ENCODE measurements at places on chromosomes 2 and 18.

GRCh38 chr2:12361506-12361905 lies 355.2 kb upstream of the TRIB2 start:
- no peak for DNase-seq

DNA sequence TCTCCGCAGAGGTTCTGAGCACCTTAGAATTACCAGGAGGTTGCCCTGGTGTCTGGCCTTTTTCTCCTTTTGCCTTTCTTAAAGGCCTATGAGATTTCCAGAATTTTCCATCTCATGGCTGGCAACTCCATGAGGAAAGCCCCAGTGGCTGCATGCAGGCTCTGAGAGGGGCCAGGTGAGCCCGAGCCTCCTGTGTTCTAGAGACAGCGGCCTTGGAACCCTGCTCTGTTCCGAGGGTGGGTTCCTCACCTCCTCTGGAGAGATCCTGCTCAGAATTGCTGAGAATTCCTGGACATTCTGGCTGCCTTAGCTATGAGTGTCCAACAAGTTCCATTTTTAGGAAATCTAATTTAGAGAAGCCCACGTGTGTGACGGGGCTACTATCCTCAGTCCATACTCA lies 35.7 kb upstream of the HPCAL1 start:
- DNase-seq: peak; percentile 28

DNA sequence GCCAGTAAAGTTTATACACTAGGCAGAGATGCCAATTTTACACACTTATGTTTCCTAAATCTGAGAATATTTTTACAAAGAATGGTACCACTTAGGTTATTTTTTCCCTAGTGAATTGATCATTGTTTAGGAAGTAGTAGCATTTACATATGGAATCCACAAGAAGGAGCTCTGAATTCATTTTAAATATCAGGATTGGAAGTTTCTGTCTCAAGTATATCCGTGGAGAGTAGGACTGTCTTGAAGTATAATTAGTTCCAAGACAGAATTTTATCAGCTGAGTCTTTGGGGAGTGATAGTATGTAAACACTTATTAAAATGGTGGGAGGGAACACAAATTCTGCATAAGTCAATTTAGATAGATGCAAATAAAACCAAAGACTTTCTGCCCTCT lies 82.3 kb upstream of the FAM98A start:
- DNase-seq: no peak

DNA sequence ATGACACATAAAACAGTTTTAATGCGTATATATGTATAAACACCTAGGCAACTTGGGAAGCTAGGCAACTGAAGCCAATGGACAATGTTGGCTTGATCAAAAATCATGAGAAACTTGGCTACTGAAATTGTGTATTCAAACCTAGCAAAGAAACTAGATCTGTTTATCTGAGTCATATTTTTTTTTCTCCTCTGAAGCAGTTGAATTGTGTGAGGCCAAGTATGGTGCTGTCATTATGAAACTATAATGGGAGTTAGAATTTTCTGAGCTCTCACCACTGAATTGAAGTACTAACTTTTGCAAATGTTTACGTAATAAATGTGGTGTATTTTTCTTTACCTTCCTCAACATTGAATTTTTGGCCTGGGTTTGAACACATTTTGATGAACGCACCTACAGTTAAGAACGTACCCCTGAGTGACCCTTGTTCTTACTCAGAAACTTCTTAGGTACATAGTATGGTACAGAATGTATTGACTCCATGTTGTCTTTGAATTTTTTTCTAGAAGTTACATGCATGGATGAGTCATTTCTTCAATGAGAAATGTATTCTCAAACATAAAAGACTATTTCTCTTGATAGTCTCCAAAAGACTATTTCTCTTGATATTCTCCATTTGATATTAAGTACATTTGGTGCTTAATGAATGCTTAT lies 23.8 kb downstream of the CD28 start:
- DNase-seq: no peak

DNA sequence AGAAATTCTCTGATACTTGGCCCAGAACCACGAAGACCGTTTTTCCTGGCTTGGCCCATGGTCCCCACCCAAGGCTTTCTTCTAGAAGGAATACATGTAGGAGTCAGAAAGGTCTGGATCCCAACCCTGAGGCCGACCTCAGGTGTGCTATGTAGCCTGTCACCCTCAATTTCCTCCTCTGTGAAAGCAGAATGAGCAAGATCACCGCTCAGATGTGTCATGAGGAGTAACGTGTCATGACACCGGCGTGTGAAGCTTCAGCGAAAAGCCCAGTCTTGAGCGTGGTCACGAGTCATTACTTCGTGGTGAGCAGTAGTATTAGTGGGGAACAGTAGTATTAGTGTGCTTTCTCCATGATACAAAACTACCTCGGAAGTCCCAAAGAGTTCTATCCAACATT lies 103.4 kb downstream of the ALPK2 start:
- DNase-seq: no peak

- no peak for DNase-seq
Observed at GRCh38 chr2:73889206-73889605, 3.6 kb upstream of the ACTG2 start.
